ENCODE measurements at places on chromosomes 13 and 19.

DNA sequence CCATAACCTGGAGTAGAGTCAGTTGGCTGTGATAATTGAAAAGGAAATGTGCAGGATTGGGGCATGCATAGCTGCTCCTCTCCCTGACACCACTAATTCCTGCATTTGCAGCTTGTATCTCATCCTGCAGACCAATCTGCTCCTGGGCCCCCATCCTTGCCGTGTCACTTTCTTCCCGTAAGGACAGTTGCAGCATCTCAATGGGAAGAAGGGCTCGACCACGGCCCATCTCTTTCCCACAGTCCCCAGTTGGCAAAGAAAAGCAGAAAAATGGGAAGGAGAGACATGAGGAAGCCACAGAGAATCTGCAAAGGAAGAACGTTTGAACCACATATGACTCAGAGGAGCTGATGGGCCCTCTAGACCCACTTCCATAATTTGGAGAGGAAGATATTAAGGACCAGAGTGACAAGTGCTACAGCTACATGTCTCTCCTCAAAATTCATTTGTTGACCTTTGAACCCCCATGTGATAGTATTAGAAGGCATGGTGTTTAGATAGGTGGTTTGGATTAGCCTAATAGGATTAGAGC lies 1.8 kb upstream of the SIGLEC12 start:
- peak; percentile 95 for DNase-seq

GRCh38 chr19:38840583-38840968 lies 9.0 kb upstream of the ECH1 start:
- DNase-seq: no peak

DNA sequence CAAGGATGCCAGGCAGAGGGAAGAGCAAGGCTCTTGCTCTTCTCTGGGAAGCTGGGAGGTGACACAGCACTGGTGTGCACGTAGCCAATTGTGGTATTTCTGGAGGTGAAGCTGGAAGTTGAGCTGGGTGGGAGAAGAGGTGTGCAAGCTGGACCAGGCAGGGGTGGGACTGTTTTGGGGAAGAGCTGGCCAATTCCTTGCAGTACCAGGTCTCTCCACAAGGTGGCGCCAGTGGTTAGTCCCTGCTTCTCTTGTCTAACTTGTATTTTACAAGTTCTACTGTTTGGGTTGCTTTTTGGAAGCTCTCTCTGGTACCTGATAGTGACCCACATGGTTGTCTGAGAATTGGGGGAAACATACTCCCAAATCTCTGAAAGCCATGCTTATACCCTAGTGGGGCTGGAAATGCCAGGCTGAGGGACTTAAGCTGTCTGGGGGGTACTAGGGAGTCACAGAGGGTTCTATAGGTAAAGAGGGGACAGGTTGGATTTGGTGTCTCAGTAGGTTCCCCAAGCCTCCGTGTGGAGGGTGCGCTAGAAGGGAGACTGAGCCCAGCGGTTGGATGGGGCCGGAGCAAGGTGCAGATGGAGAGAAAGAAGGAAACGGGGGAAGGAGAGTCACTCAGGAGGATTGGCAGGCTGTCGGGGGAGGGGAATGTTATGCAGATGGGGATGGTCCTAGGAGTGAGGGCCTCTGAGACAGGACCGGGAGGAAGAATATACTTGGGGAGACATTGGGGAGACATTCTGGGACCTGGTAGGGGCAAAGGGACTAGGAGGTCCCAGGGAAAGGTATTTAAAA lies 3.0 kb downstream of the HPN start:
- peak; percentile 56 for DNase-seq

- DNase-seq: no peak
Observed at GRCh38 chr13:102198418-102199311, 203.2 kb downstream of the FGF14 start.

DNA sequence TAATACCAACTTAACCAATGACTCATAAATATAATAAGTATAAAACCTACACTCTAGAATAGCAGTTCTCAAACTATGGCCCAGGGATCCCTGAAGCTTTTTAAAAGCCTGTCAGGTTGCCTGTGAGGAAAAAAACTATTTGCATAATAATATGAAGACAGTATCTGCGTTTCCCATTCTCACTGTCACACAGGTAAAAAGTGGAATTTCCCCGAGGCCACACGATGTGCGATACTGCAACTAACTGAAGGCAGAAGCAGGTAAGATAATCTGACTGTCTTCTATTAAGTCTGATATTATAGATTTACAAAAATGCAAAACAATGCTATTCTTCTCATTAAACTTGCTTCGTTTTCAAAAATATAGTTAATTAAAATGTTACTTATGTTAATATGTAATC lies 52.5 kb upstream of the EEF1AKMT1 start:
- no peak for DNase-seq

GRCh38 chr13:21550918-21551317 lies 53.1 kb downstream of the MICU2 start:
- DNase-seq: no peak

DNA sequence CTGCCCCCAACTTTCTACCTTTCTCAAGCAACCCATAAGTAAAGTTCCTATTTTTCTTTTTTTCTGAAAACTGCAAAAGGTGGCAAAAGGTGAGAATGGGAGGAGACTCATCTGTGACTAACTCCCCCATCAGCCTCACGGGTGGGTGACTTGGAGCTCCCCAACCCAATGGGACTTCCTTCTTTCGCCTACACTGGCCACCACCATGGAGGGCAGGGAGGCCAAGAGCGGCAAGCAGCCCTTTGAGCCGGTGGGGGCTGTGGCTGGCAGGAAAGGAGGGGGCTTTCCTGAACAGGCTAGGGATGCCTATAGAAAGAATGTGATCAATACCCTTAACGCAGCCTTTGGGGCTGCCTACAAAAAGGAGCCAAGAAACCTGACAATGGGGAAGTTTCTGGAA lies 16.5 kb downstream of the IRS2 start:
- DNase-seq: no peak

- peak; percentile 93 for DNase-seq
Observed at GRCh38 chr19:40221858-40222619, 3.9 kb upstream of the TTC9B start.

Measured in Kasumi-1 (cell line).